ENCODE measurements at places on chromosomes 6 and 20.

- no peak for DNase-seq
Measured at GRCh38 chr6:81929828-81930227, 177.3 kb upstream of the TENT5A start.

DNA sequence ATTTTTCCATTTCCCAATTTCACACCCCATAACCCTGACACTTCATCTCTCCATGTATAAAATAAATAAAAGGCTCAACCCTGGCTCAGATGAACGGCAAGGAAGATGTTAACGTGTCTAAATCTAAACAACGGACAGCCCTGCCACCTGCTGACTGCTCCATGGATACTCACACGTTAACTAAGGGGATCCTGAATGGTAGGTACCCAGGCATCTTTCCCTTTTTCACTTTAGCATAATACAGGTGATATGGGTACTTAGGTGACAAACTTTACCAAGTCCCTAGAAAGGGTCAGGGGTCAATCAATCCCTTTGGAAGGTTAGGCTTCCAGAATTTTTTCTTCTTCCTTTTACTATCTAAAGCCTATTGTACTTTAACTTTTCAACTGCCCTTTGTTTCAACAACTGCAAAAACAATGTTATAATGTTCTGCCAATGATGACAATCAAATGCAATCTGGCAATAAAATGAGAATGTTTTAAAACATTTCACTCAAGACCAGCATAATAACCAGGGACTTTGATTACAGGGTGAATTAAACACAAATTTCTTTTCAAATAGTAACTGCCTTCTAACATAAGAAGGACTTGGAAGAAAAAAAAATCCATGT lies 52.4 kb upstream of the IPCEF1 start:
- DNase-seq: no peak

- DNase-seq: no peak
Measured at GRCh38 chr20:47354714-47355488, 1.6 kb downstream of the ZMYND8 start.

DNA sequence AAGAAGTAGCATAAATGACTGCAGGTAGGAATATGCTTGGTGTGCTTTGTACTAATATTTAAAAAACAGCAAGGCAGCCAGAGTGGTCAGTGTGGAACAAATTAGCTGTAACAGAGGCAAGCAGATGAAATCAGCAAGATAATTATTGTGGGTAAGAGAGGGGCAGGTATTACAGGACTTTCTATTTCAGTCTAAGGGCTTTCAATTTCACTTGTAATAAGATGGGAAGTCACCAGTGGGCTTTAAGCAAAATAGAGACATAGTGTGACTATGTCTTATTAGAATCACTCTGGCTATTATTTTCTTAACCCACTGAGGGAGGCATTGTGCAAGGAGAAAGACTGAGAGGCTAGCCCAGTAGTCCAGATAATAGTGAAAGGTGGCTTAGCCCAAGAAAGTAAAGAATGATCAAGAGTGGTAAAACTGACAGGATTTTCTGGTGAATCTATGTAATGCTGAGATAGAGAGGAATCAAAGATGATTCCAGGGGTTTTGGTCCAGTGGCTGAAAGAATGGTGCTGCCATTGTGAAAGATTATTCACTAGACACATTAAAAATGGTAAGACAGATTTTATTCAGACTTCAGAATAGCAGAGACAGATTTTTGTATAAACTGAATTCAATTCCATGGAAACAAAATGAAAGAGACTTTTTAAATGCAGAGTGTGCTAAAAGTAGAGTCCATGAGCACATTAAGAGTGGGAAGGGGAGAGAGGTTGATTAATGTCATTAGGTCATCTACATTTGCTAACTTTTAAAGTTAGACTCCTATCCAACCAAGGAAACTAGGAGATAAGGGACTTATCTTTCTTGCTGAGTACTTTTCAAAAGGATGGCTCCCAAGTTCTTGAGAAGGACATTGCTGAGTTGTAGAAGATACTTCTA lies 1136.0 kb downstream of the HACE1 start:
- DNase-seq: no peak

DNA sequence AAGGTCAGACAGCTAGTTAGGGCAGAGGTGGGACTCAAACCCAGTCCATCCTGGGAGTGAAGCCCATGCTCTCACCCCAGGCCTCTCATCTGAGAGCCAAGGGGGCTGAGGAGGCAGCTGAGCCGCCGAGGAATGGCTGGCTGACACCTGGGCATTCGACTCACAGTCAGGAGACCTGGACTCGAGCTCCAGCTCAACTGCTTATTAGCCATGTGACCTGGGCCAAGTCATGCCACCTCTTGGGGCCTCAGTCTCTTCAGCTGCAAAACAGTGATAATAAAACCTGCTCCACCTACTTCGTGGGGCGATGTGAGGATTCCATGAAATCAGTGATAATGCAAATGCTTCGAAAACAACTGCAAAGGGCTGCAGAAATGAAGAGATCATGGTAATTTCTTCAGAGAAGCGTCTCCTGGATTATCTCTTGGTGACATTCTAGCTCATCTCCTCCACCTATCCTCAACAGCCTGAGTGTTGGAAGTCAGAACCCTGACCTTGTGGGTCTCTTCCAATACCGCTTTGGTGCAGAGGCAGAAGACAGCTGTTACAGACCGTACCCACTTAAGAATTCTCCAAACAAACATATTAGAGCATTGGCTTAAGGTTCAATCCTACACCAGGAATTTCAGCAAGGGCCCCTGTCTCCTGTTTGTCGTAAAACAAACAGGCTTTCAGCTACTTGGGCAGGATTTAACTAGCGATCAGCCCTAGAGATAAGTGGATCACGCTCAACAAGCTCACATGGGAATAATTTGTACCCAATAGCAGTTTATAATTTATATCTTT lies 60.0 kb upstream of the PIM1 start:
- DNase-seq: no peak

DNA sequence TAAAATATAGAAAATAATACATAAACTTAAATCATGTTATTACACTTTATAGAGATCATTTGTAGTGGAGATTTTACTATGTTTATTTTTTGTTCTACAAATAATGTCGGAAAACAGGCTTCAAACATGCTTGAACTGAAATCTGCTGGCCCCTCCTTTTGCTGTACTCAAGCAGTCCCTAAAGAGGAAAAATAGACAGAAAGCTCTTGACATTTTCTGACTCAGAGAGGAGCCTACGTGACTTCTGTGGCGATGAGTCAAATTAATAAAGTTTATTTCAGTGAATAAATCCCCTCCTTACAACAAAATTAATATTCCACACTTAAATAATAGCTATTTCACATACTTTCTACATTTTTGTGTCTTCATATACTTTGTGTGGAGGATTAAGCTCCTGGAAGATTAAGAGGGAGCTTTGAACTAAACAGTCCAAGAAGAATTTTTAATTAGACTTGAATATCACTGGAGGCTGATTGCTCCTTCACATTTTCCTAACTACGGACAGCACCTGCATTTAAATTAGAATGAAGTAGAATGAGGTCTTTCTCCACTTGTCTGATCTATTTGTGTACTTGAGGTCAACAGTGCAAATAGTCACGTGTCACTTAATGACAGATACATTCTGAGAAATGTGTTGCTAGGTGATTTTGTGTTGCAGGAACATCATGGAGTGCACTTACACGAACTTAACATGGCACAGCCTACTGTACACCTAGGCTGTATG lies 1.7 kb upstream of the TREM1 start:
- DNase-seq: no peak

DNA sequence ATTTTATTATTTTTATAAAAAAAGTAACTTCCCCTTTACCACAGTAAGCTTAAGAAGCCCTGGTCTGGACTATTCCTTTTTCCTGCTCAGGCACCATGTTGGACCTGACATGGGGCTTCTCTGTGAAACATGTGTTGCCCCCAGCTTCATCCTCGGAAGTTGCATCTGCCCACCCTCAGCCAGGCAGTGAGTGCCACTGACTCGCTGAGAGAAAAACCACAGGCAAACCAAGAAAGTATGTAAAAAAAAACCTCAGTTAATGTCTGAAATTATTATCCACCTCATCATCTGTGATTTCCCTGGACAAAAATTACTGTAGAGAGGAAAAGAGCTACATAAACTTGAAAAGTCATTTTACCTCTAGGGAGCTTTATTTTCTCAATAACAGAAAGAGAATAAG lies 109.9 kb upstream of the MCHR2 start:
- DNase-seq: no peak

DNA sequence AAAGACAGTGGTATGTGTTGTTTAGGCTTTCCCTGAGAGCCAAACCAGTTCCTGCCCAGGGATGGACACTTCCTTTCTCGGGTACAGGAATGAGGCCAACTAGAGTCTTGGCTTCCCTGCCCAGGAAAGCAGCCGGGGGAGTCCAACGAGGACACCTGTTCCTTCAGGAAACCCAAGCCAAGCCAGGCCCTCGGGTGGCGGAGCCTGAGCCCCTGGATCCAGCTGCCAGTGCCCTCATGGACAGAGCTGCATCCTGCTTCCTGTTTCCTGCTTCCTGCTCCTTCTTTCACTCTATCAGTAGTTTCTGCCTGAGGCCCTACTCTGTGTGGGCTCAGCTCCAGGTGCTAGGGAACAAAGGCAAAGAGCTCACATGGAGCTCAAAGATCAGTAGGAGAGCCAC lies 7.9 kb upstream of the SIRPA start:
- no peak for DNase-seq

DNA sequence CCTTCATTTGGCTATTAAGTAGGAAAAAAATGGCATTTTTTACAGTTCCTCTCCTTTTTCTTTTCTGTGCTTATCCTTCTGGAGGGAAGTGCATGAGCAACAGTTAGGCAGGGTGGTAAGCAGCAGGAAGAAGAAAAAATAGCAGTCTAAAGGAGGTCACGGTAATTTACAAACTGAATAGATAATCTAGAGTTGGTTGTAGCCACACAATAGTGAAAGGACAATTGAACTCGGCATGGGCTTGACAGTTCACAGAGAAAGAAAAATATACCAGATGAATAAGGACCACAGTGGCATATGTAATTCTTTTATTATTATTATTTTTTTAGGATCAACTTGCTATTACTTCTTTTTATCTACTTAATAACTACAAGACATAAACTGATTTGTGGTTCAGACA lies 358.6 kb downstream of the BTBD9 start:
- no peak for DNase-seq

DNA sequence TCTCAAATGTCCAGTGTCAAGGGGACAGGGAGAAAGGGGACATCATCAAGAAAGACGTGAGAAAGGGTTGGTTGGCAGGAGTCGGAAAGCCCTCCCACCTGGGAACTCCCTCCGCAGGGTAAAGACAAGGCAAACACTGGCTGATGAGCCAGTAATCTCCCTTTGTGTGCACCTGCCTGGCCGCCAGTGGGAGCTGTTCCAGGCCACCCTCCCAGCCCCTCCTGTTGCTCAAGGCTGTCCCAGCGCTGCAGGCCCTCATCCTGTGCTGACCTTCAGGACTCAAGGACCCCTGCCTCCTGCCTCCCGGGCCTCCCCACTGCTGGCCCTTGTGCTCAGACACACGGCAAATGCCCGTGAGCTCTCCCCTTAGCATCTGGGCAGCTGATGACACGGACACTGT lies 7.4 kb downstream of the FRMD1 start:
- no peak for DNase-seq

GRCh38 chr20:45701873-45702272 lies at the start of gene WFDC13:
Gene WFDC13 (plus strand): TSS chr20:45702038. CDS start chr20:45702124, 86 bp downstream.
- DNase-seq: no peak

DNA sequence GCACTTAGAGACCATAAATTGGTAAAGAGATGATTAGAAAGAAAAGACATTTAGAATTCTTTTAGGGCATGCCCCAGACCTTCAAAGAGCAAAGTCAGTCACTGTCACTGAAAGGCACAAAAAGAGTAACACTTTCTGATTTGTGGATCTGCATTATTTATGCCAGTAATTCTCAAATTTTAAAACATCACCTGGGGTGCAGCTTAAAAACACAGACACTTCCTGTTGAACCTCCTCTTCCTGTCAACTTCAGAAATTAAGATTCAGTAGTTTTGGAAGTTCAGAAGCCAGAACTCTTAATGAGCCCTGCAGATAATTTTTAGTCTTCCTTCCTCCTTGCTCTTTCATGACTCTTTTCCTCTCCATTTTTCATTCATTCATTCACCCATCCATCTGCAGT lies 137.5 kb downstream of the NRN1 start:
- no peak for DNase-seq

- no peak for DNase-seq
Measured at GRCh38 chr20:53900380-53900999, 169.9 kb downstream of the BCAS1 start.

DNA sequence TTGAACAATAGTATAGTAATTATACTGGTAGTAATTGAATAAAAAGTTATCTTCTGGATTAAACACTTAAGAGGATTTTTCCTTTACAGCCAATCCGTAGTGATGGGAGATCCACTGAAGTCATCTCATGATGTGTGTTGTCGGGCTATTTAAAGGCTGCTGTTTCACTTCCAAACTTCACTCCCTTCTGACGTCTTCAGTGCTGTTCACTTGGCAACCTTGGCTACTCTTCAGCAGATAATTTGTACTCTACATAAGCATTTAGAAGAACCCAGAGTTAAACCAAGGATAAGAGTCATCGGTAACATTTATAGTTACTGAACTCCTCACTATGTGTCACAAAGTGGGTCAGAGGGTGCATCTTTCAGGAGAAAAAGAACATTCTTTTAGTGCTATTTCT lies 179.1 kb upstream of the EYA4 start:
- no peak for DNase-seq

DNA sequence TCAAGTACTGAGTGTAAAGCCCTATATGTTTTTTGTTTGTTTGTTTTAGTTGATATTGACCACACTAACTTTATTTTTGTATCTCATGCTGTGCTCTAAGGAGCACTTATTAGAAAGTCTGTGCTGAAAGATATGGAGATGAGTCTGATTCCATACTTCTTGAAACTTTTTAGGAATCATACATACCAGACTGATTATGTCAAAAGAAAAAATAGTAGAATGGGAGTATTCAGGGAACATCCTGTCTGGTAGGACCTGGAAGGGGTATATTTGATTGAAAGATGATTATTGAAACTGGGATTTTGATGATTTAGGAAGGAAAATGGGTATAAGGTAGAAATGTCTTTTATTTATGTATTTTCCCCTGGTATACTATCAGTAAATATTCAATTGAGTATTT lies 111.4 kb downstream of the QKI start:
- no peak for DNase-seq

DNA sequence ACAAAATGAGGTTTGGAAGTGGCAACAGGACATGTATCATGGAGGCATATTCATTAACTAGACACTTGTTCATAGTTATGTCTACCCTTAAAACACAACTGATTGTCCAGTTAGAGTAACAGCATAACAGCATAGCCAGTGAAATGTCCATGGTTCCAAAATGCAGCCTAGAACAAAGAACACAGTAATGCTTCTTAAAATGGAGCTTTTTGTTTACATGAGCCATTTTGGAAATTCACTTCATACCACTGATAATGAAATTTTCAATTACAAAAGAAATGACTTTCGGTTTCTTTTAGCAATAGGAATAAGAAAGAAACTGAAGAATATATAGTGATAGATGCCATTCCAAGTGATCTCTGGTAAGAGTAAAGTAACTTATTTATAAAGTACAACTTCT lies 111.1 kb upstream of the DST start:
- no peak for DNase-seq
